ENCODE measurements at places on chromosomes 12 and 14.

DNA sequence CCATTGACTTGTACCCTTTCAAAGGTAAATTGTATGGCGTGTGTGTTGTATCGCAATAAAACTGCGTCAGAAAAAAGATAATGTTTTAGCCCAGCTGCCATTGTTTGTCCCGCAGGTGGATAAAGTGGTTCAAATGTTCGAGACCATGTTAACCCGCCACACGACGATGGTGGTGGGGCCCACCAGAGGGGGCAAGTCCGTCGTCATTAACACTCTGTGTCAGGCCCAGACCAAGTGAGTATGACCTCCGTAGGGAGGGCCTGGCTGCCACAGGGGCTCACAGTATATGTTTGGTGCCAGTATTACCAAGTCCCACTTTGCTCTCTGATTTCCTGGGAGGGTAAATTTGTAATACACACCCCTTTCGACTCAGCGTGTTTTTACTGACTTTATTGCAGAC, 96.9 kb downstream of the DNAH10 start:
- DNase-seq: no peak

- DNase-seq: no peak
These were observed 10.9 kb downstream of the PLEKHD1 start for GRCh38 chr14:69495341-69495921.

DNA sequence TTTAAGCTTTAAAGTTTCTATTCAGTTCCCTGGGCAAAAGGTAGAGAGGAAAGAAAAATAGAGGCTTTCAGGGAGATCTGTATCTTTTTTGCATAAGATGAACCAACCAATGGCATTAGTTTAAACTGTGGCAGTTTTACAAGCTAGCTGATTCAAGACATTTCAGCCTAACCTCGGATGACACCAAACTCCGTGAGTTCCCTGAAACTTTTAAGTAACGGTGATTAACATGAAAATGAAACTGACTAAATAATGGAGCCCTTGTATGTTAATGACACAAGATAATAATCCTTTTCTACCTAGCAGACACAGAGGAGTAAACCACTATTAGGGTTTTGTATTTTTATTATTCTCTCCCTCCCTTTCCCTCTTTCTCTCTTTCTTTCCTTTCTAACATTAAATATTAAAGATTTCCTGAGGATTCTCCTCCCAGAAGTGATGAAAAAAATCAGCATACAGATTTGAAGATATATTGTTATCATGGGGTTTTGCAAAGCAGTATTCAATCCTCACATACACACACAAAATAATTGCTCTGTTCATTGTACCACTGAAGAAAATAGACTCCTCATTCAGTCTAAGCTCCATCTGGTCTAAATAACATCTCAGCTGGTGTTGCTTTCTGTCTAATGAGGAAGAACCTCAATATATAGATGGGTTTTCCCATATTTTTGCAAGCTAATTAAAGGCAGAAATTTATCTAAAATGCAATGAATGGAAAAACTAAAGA, 483.8 kb downstream of the NOVA1 start:
- no peak for DNase-seq

GRCh38 chr14:101823066-101823465, 61.6 kb downstream of the PPP2R5C start:
- no peak for DNase-seq

GRCh38 chr12:9763025-9763424, 2.3 kb upstream of the CD69 start:
- DNase-seq: no peak

DNA sequence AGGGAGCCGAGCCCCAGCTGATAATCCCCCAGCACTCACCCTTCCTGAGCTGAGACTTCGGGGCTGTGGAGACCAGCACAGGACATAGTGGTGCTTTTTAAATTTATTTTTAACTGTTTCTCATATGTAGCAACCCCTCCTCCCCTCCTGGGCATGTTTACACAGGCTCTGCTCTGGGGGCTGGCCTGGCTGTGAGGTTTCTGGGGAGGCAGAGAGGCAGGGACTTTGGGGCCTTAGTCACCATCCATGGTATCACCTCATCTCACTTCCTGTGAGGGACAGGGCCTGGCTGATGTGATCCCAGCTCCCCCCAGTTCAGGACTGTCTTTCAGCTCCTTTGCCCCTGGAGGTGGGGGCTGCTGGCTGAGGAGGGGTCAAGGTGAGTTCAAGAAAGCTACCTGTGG, 20.4 kb downstream of the VASH1 start:
- DNase-seq: no peak

- no peak for DNase-seq
These were observed 457.1 kb upstream of the TBX3 start for GRCh38 chr12:115140981-115141655.

GRCh38 chr14:76464856-76465255, 88.9 kb downstream of the ESRRB start:
- no peak for DNase-seq

- DNase-seq: no peak
These were observed 580 bp downstream of the SALL2 start for GRCh38 chr14:21525571-21525961.

GRCh38 chr12:48109424-48109823, 3.5 kb upstream of the SENP1 start:
- DNase-seq: no peak

DNA sequence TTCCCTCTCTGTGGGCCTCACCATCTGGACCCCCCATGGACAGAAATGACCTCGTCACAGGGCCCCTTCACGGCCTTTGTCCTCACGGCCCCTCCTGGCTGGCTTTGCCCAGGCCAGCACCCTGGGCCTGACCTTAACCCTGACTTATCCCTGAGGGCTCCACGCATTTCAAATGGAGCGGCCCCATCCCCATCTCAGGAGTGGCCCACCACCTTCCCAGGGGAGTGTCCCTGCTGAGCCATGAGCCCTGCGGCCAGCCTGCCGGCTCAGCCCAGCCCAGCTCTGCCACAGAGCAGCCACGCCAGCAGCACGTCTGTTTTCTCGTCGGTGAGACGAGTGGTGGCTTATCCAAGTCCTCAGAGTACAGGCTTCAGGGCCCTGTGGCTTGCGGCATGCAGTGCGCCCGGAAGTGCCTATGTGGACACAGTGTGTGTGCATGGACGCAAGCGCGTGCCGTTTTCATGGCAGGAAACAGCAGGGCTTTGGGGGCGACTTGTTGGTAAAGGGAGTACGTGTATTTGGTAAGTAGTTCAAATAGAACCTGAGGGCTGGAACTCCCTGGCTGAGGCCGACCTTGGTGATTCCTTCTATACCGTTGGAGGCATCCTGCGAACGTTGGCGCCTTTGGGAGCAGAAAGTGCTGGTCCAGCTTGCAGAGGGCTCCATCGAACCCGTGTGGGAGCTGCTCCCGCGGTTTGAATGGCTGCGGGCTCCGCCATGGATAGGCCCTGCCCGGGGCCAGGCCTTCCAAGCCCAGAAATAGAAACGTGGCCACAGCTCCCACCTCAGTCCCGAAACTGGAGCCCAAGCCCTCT, 52.1 kb downstream of the LRCOL1 start:
- no peak for DNase-seq

- no peak for DNase-seq
These were observed 25.1 kb downstream of the ACVR1B start for GRCh38 chr12:51976376-51977160.

DNA sequence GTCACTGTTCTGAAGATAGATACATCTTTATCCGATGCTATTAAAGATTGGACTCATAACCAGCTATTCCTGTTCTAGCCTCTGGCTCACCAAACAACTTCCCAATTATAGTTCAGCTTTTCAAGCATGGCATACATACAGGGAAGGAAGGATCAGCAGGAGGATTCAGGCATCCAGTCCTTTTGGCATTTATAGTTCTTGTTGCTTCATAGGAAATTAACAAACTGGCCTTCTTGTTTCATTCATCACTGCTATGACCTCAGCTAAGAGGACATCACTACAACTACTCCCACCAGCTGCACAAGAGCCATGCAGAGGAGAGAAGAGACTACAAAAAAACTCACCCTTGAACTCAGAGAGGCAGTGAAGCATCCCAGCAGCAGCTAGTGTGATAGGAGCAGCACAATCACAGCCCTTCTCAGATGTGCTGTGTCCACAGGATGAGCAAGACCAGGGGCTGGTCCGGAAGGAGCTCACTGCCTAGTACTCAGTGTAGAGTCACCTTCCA, 100.5 kb downstream of the SPTSSA start:
- DNase-seq: no peak

DNA sequence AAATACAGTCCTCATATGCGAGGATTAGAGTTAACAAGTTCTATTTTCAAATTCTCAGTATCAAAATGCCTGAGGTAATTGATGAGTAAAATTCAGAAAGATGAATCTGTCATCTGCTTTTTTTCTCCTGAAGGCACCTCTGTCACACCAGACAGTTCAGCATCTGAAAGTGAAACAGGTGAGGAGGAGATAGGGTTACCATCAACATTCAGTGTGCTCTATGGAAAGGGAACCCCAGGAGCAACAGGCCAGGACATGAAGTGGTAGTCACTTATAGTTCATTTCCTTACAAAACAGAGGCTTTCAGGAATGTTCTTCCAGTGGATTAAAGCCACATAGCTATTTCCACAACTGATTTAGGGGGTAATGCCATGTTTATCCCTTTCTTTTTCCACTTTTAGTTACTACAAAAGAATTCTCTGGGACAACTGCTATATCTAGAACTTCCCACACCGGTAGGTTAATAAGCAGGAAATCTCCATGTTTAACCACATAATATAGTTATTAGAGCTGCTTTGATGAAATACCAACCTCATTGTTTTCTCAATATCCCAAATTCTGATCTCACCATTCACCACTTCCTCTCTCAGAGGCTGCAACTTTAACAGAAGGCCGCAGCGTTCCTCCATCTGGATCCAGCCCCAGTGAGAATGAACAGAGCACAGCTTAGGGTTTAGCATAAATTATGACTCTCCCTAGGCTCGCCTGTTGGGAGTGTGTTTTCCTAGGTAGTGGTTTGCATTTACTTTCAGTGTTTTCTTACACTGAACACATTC, 177.0 kb upstream of the CNTN1 start:
- no peak for DNase-seq

GRCh38 chr14:20376071-20376588, 32.7 kb downstream of the PARP2 start:
- DNase-seq: no peak

DNA sequence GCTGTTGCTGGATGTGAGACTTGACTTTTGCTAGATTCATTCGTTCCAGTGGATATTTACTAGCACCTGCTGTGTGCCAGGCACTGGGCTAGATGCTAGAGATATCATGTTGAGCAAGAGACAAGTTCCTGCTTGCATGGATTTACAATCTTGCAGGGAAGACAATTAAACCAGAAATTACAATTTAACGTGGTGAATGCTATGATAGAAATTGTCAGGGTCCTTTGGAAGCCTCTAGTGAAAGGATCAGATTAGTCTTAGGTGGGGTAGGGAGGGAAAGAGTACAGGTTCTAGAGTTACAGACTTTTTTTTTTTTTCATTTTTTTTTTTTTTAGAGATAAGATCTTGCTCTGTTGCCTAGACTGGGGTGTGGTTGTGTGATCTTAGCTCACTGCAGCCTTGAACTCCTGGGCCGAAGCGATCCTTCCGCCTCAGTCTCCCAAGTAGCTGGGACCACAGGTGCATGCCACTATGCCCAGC, 36.7 kb downstream of the SPATS2 start:
- no peak for DNase-seq

- DNase-seq: no peak
These were observed 453.9 kb downstream of the FUT8 start for GRCh38 chr14:65866448-65866847.

- DNase-seq: no peak
These were observed 39.5 kb downstream of the STXBP6 start for GRCh38 chr14:25010471-25010870.

GRCh38 chr14:93115821-93116675, at the start of gene ITPK1:
Gene ITPK1 (minus strand): TSS chr14:93115925. CDS start chr14:93115163, 762 bp downstream.
- no peak for DNase-seq

DNA sequence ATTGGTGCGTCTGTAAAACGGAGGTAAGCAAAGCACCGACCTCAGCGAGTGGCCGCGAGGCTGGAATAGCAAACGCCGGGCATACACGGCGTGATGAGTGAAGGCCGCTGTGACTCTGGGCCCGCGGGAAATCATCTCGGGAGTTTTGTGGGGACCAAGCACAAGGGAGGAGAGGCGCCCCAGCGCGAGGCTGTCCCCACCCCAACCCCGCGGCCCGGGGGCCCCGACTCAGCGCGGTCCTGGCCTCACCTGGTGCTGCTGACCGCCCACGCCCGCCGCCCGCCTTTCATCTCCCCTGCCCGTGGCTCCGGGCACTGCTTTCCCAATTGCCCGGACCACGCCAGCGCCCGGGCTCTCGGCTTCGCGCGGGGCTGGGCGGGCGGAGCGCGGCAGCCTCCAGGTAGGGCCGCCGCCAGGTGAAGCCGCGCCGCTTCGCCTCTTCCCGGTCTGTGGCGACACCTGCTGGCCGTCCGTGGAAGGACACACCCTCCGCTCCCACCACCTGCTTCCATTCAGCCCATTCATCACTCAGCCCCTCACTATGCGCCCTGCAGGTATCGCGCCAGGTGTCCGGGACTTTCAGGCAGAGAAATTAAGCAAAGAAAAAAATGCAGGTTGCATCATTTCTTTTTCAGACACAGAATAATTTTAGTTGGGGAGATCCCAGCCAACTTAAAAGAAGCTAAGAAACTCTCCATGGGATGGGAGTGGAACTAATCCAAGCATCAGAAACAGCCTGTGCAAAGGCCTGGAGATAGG, 360.4 kb downstream of the MED13L start:
- no peak for DNase-seq

- no peak for DNase-seq
These were observed 56.6 kb upstream of the SRSF5 start for GRCh38 chr14:69710378-69710777.

DNA sequence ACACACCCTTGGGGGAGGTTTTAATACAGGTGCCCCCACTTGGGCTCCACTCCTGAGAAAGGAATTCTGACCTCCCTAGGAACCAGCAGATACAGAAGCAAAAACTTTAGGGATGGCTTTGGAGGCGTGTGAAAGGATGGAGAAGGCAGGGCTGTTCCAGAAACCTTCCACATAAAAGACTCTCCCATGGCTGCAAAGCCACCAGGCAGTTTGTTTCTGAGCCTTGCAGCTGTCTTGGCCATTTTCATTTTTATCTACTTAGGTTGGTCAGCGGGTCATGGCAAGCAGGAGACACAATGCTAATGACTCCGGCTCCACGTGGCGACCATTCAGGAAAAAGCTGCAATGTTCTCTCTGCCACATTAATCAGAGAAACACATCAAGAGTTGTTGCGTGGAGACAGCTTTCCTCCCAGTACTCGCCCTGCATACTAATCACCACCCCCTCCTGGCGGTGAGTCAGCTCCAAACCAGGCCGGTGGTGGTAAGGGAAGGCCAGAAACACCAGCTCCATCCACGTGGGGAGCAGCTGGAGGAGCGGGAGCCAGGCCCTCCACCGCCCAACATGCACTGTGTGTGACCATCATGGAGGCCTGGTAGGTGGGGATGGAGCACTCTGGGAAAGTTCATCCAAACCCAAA, 30.9 kb upstream of the IRF2BPL start:
- DNase-seq: peak; percentile 89

- DNase-seq: no peak
These were observed 191.4 kb downstream of the SNAPC1 start for GRCh38 chr14:61953602-61954001.

- no peak for DNase-seq
These were observed 274.7 kb downstream of the TTC6 start for GRCh38 chr14:37870170-37870569.

DNA sequence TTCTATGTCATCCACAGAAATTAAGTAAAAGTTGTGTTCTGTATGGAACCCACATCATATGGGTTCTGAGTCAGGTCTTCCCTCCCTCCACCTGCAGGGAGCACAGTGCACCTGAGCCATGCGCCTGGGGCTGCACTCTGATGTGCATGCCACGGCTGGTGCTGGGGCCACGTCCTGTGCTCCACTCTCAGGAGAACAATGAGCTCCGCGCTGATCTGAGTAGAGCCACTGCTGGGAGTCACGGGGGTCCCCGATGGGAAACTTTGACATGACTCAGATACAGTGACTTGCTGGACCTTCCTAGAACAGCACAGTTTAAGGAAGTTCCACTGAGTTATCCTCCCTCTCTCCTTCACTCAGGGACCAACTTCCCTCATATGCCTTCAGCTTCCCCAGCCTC, 683.4 kb downstream of the TMEM121 start:
- DNase-seq: no peak
